NCI-H748 treated with DMSO at 0.1 percent for 48 hours (cell line): ENCODE measurements at places on chromosomes 1 and 21.
A peak's percentile ranks its signal among the peaks of the same experiment; 100 is the strongest.

GRCh38 chr1:198726455-198726854, 87.6 kb downstream of the PTPRC start:
- DNase-seq: no peak

- DNase-seq: no peak
These were observed 3.6 kb upstream of the BACH1 start for GRCh38 chr21:29295066-29295650.

- no peak for DNase-seq
These were observed 60.4 kb upstream of the VTCN1 start for GRCh38 chr1:117271129-117271528.

- no peak for DNase-seq
These were observed 2.9 kb upstream of the CENPL start for GRCh38 chr1:173827611-173828010.

DNA sequence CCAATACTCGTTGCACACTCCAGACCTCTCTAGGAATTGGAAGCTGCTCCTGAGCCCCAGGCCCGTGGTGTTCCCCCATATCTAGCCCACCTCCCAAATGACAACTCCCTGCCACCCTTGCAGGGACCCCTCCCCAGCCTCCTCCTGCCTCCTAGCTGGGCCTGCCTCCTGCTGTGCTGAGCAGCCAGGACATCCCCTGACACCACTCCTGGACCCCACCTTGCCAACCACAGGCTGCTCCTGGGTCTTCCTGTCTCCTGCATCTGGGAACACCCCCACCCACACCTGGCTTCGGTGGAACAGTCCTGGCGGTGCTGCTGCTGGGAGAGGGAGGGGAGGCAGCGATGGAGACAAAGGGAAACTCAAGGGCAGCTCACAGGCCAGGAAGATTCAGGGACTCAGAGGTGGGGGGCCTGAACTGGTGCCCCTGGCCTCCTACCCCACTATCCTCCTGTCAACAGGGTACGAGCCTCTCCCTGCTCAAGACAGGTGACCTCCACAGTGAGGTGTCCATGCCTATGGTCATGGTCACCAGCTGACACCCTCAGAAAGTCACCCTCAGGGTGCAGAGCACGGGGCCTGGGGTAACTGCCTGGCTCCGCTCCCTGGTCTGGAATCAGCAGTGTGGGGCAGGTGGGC, 81.2 kb downstream of the RIPK4 start:
- DNase-seq: no peak

DNA sequence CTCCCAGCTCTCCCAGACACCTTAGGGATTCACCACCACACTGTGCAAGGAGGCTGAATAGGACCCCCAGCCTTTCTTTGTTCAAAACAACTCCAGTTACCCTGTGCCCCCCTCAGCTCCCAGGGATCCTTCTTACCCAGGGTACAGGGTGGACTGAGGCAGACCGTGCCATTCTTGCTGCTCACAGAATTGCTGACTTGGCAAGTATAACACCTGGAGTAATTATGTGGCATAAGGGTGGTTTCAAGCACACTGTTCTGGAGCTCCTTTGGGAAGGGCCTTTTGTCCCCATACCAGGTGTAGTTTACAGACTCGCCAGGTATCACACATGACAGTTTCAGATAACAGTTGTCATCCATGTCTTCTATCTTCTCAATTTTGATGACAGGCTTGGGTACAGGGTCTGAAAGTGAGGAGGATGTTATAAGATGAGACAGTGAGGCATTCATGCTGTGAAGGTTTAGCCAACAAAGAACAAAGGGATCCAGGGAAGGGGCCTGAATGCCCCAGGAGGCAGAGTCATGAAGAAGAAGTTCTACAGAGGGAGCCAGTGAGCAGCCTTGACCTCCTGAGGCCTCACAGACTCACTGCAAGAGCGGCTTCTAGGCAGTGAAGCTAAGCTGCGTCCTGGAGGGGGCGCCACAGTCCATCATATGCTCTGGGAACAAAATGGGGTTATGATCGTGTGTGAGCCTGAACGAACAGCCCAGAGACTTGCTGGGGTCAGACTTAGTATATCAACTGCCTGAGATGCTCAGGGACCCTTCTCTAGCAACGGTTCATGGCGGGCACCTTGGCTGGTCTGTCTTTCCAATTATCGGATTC, 30.3 kb downstream of the CD48 start:
- DNase-seq: peak; percentile 9

- no peak for DNase-seq
These were observed 33.7 kb downstream of the IER5 start for GRCh38 chr1:181122222-181122621.

DNA sequence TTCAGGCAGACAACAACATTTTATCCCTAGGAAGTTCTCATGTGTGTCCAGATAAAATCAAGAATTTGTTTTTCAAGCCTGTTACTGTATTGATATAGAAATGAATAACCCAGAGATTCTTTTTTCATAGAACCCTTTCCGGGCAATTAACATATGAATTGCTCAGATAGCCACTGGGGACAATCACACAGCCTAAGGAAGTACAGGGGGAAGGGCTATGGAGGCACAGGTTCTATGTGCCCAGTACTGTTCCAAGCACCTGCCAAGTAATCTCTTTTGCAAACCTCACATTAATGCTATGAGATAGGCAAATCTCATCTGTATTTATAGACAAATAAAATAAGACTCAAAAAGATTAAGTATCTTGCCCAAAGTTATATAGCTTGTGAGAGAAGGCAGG, 84.9 kb downstream of the NTNG1 start:
- no peak for DNase-seq

DNA sequence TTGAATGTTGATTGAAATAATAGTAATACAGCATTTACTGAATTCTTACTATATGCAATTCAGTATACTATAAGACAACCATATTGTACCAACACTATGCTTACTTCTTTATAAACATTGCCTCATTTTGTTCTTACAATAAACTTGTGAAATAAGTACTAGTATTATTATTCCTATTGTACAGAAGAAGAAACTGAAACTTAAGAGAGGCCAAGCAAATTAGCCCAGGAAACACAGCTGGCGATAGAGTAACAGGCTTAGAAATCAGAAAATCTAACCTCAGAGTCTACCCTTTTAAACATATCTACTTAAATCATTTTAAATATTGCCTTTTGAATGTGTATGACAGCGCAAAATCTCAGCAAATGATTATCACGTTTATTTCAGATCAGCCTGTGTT, 41.7 kb downstream of the FASLG start:
- DNase-seq: no peak

GRCh38 chr1:204463125-204464060, 31.2 kb downstream of the PIK3C2B start:
- DNase-seq: no peak

GRCh38 chr1:59805554-59805953, 9.2 kb upstream of the HOOK1 start:
- no peak for DNase-seq

- DNase-seq: no peak
These were observed 35.7 kb upstream of the PLA2G4A start for GRCh38 chr1:186792870-186793581.

DNA sequence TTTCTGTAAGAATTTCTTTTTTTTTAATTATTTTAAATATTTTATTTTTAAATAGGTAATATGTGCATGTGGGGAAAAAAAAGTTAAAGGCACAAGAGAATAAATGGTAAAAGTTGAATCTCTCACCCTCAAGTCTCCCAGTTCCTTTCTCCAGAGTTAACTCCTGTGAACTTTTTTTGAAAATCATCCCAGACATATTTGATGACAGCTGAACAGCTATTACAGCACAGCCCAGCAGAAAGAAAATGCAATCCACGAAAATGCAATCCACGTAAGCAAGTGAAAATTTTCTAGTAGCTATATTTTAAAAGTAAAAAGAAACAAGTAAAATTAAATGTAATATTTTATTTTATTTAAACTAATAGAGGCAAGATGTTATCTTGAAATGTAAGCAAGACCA, 310.0 kb upstream of the RUNX1 start:
- no peak for DNase-seq

GRCh38 chr1:217138799-217139466, 415.7 kb upstream of the ESRRG start:
- DNase-seq: no peak

GRCh38 chr1:186722711-186723309, 42.6 kb upstream of the PTGS2 start:
- no peak for DNase-seq

DNA sequence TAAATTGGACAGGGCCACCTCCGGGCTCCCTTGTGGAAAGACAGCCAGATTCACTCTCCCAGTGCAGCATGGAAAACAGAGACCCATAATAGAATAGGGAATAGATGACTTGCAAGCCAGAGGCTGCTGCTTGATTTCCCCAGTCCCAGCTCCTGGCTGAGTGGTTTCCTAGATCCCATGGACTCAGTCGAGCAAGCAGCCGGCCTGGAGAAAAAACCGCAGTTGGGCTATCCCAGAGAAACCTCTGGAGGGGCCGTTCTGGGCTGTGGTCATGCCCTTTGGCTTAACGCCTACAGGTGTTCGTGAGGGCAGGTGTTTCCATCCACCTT, 61.7 kb downstream of the ELK4 start:
- no peak for DNase-seq

GRCh38 chr1:226937940-226938725, 2.0 kb upstream of the COQ8A start:
- no peak for DNase-seq

- no peak for DNase-seq
These were observed 327.2 kb downstream of the PTPRU start for GRCh38 chr1:29563571-29563970.

GRCh38 chr1:35882586-35882944, 444 bp upstream of the AGO1 start:
- no peak for DNase-seq
